ENCODE measurements at places on chromosomes 7 and 10.

DNA sequence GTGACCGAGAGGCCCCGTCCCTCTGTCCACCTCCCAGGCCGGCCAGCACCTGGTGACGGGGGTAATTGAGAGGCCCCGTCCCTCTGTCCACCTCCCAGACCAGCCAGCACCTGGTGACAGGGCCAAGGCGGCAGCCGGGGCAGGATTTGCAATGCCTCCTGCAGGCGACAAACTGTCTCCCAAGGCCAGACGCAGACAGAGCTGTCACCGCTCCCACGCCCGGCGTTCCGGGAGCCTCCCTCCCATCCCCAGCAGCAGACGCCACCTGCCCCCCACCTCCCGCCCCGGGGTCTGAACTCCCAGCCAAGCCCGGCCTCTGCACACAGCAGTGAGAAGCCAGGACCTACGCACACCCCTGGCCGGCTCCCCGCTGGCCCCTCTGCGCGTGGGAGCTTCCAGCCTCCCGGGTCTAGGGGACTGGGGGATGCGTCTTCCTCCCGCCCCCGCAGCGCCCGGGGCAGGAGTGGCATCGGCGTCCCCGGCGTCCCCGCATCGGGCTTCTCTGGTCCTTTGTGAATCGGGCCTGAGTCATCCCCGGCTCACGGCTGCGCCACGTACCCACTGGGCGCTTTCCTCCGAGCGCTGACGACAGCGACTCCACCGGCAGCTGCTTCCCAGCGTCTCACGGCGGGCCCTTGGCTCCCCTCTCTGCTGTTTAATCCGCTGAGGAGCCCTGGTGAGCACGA is 95.1 kb upstream of the DIP2C start:
- DNase-seq: peak; percentile 22

DNA sequence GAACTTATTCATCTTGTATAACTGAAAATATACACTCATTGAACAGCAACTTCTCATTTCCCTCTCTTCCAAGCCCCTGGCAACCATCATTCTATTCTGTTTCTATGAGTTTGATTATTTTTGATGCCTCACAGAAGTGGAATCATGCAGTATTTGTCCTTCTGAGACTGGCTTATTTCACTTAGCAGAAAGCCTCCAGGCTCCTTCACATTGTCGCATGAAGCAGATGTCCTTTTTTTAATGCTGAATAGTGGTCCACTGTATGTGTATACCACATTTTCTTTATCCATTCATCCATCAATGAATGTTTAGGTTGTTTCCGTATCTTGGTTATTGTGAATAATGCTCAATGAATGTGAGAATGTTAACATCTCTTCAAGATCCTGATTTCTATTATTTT is 238.2 kb upstream of the KLF14 start:
- DNase-seq: no peak

DNA sequence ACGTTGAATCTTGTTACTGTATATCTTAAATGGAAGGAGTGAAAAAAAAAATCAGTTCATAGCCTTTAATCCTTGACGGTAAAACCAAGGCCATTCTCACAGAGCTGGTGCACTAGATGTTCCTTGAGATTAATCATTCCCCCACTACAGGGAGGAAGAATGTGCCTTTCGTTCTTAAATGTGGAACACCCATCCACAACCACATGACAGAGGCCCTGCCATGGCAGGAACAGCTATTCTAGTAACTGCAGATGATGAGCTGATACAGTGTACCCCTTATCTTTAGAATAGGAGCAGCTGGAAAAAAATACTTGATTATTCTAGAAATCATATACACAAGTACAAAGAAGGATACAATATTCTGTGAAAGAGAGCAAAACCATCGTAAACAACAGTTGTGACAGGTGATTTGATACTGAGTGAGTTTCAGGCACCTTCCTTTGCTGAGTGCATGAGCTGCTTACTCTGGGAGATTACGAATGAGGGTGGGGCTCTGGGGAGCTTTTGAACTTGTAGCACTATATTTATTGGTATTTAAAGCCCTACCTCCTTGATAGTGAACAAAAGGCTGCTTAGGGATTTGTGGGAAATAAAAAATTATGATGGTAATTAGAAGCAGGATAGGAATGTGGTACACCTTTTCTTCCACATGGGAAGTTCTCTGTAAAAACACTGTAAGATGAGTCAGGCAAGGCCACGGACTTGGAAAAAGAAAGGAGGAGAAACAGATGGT is 244.4 kb upstream of the SLC26A5 start:
- DNase-seq: peak; percentile 29

GRCh38 chr7:71393661-71394060 is 261.7 kb downstream of the GALNT17 start:
- no peak for DNase-seq

DNA sequence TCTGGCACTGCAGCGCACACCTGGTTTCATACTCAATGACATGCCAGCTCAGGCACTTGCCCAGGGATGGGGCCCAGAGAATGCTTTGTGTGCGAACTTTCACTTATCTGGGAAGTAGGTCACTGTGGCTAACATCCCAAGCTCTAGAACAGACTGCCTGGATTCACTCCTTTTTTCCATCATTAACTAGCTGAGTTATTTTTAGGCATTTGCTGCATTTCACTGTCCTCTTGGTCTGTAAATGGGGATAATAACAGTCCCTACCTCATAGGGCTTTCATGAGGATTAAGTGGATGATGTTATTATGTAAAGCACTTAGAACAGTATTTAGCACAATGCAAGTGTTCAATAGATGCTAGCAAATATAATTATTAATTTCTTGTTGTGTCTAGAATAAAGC is 98.7 kb upstream of the DOCK1 start:
- no peak for DNase-seq

DNA sequence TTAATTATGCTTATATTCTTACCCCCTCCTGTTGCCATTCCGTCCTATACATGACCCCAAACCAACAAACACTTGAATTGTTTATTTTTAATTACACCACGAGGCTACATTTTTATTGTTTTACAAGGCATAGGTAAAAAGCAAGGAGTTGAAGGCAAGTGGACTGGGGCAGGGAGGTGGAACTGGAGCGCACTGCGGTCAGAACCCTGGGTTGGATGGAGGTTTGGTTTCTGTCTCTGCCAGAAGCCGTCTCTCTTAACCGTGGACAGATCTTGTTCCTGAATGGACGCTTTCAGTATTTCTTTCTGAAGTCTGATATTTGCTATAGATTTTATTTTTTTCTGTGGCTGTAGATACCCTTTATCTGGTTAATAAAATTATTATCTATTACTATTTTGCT is 19.9 kb upstream of the IGFBP3 start:
- DNase-seq: no peak

DNA sequence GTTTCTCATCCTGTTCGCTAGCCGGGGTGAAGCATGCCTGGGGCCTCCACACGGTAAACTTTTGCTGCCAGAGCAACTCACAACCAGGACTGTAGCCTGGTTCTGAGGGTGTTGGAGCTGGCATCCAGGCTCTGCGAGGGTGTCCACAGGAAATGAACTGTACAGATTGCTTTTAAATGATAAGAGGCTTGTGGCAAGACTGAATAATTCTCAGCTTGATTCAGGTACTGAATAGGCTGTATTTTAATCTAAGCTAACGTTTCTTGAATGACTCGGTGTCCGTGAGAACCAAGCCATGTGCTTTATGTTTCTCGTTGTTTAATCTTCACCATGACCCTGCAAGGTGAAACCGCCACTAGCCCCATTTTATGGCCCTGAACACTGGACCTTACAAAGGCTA is 49.3 kb downstream of the EEPD1 start:
- DNase-seq: no peak

- no peak for DNase-seq
Measured at GRCh38 chr7:66556549-66557213, 72.0 kb upstream of the KCTD7 start.

DNA sequence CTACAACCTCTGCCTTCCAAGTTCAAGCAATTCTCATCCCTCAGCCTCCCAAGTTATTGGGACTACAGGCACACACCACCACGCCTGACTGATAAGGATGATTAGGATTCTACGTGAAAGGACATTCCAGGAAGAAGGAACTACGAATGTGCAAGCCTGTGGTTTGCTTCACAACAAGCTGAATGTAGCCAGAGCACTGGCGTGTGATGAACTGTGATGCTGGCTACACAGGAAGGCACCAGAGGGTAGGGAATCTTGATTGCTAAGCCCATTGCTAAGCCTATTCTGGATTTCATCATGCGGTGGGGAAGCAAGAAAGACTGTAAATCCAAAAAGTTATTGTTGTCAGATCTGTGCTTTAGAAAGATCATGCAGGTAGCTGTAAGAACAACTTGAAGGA is 72.3 kb upstream of the SRRM3 start:
- DNase-seq: no peak

DNA sequence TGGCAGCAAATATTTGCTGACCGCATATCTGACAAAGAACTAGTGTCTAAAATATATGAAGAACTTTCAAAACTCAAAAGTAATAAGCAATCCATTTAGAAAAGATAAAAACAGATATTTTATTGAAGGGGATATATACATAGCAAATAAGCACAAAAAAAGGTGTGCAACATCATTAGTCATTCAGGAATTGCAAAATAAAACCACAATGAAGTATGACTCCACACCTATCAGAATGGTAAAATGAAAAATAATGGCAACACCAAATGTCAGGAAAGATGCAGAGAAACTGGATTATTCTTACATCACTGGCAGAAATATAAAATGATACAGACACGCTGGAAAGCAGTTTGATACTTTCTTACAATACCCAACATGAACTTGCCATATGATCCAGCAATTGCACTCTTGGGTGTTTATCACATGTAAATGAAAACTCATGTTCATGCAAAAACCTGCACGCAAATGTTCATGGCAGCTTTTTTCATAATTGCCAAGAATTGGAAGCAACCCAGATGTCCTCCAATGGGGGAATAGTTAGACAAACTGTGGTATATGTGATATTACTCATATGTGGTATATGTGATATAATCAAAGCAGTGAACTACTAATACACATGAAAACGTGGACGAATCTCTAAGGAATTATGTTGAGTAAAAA is 645.5 kb downstream of the GRID1 start:
- DNase-seq: no peak

DNA sequence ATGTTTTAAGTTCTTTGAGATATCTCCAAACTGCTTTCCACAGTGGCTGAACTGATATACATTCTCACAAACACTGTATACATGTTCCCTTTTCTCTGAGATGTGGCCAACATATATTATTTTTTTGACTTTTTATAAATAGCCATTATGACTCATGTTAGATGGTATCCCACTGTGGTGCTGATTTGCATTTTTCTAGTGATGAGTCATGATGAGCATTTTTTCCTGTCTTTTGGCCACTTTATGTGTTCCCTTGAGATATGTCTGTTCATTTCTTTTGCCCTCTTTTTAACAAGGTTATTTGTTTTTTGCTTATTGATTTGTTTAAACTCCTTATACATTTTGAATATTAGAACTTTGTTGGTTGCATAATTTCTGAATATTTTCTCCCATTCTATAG is 1055.1 kb downstream of the NXPH1 start:
- DNase-seq: peak; percentile 16

DNA sequence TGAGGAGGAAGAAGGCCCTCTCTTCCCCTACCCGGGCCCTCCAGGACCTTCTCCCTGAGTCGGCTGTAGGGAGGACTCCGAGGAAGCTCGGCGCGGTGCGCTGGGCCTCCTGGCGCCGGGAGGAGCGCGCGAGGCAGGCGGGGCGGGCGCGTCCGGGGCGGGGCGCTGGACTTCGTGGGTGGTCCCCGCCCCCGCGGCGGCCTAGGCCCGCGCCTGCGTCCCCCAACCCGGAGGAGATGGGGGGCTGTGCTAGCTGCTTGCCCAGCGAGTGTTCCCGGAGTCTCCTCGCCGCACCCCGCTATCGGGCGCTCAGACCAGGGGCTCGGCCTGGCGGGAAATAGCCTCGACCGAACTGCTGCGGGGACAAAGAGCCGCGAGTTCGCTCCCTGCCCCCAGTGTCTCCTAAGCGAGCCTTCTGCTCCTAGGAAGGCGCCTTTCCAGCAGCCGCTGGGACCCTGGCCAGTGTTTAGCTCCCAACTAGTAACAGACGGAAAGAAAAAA is 19.2 kb upstream of the SMO start:
- DNase-seq: no peak

- DNase-seq: no peak
Measured at GRCh38 chr7:2468227-2468626, 8.0 kb downstream of the GRIFIN start.

DNA sequence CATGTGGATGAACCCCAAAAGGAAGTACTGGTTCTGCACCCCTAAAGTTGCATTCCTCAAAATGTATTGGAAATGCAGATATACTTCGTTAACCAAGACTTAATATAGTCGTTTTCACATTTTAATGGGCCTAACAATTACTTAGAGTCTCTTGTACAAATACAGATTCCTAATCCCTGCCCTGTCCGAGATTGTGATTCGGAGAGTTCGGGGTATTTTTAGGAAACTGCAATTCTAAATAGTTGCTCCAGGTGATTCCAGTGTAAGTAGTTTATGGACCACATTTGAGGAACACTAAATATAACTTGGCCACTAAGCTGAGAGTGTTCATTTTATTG is 830 bp downstream of the TRUB1 start:
- DNase-seq: no peak

DNA sequence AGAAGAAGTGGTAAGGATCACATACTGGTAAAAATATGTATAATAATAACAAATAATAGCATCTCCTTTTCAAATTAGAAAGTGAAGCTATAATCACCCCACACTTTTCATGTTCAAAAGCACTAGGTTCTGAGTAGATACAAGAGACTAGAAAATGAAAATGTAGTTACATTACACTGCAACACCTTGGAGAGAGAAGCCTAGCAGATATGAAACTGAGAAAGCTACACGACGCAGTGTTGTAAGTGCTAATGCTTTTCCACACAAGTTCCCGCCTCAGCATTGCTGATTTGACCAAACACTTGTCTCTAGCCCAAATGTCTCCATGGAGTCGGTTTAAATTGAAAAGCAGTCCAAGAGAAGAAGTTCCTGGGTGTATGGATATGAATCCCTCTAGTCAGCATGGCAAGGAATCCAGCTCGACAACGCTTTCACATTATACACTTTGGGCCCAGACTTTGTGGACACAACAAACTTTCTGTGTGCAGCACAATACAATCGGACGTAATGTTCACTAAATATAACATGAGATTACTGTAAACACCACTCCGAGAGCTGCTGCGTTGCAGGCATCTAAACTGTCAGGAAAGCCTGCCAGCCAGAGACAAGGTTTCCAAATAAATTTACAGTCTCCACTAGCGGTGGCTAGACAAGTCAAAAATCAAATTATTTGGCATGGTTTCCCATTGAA is 1.7 kb downstream of the PDE1C start:
- no peak for DNase-seq

GRCh38 chr10:5975641-5976473 is 1.5 kb downstream of the IL15RA start:
- DNase-seq: peak; percentile 22

GRCh38 chr7:47792521-47793121 is 155.6 kb downstream of the PKD1L1 start:
- no peak for DNase-seq

GRCh38 chr7:132234711-132235110 is 341.6 kb downstream of the PLXNA4 start:
- DNase-seq: no peak

Measured in SW480 (cell line).